Smooth muscle cell of bladder (primary cell): ENCODE measurements at places on chromosomes 12 and 14. TPM values are rescaled to one million over a fixed set of nuclear protein-coding genes. Genes with fewer than 3 reads are reported as not detected.

The CDK2 gene
- 7.1 and 8.5 TPM in 2 replicates for total RNA-seq

The C12orf54 gene
- total RNA-seq = not detected in 2 replicates

The RNASE4 gene
- 14.4 and 29.1 TPM in 2 replicates for total RNA-seq

The RPL10L gene
- not detected in 2 replicates for total RNA-seq

The PTCSC3 gene
- total RNA-seq = not detected in 2 replicates

The COA8 gene
- total RNA-seq = 17.1 and 17.6 TPM in 2 replicates

The TSHR gene
- total RNA-seq = not detected in 2 replicates

The PTPRR gene
- under 0.01 and 0.09 TPM in 2 replicates for total RNA-seq

The GARIN6 gene
- total RNA-seq = not detected in 2 replicates

The KRT3 gene
- not detected in 2 replicates for total RNA-seq
